ENCODE measurements at places on chromosomes 5 and 9. TPM values are rescaled to one million over a fixed set of nuclear protein-coding genes. Genes with fewer than 3 reads are reported as not detected.

- peaks cover 3% of the 10 kb centered on the region for H3K36me3 ChIP-seq
- DNase-seq, result no peak
- H3K27ac ChIP-seq, result no peak overlapping the region
- H3K27me3 ChIP-seq, result peaks cover 2% of the 10 kb centered on the region
- no peaks in the 10 kb centered on the region for H3K4me1 ChIP-seq
Measured at GRCh38 chr5:58450018-58450417, 9.9 kb downstream of the PLK2 start.

- no peak for DNase-seq
- no peak overlapping the region for H3K4me3 ChIP-seq
- H3K27ac ChIP-seq, result no peak overlapping the region
- H3K27me3 ChIP-seq, result no peaks in the 10 kb centered on the region
Measured at GRCh38 chr9:112502175-112502946, 15.7 kb downstream of the KIAA1958 start.

DNA sequence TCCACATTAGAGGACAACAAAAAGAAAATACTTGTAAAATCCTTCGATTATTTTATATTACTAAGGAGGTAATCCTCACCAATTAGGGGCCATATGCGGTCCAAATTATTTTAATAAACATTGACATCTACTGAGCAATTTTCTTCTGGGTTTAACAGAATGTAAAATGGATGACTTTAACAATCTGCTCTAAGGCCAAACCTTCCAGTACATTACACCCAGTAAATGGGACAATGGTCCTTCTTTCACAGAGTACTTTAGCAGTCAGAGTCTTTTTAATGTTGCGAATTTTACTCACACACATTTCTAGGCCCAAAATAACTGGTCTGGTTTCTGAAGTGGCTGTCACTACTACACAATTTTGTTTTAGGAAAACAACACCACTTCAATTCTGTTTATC, 106.9 kb downstream of the TTC39B start:
- no peak for DNase-seq
- H3K36me3 ChIP-seq, result peaks cover 31% of the 10 kb centered on the region
- no peaks in the 10 kb centered on the region for H3K4me1 ChIP-seq
- H3K4me3 ChIP-seq, result no peak overlapping the region
- H3K27ac ChIP-seq, result no peak overlapping the region

- peaks cover 2% of the 10 kb centered on the region for H3K36me3 ChIP-seq
- no peak for DNase-seq
- H3K27ac ChIP-seq, result no peak overlapping the region
- peaks cover under 1% of the 10 kb centered on the region for H3K4me1 ChIP-seq
Measured at GRCh38 chr5:138974227-138975063, 99.3 kb upstream of the LRRTM2 start.

DNA sequence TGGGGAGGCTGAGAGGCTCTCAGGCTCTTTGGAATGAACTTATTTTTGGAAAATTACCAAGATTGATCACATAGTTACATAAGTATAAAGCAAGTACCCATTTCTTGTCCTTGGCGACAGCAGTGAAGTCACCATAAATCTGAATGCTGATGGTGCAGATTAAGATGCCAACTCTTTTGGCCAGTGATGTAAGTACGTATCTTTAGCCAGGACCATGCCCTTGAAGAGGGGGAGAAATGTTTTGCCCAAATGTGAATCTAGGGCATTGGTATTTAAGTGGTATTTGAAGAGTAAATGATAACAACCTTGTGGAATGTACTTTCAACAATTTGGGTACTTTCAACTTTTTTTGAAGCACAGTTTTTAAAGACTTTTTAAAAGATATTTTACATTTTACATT, 68.2 kb upstream of the RAD23B start:
- H3K4me1 ChIP-seq, result peaks cover 14% of the 10 kb centered on the region
- no peaks in the 10 kb centered on the region for H3K36me3 ChIP-seq
- H3K4me3 ChIP-seq, result no peak overlapping the region
- H3K27ac ChIP-seq, result no peak overlapping the region

- H3K36me3 ChIP-seq, result no peaks in the 10 kb centered on the region
- peaks cover 41% of the 10 kb centered on the region for H3K4me1 ChIP-seq
- H3K27ac ChIP-seq, result no peak overlapping the region
- peak; percentile 39 for DNase-seq
- H3K4me3 ChIP-seq, result peak overlapping the region; percentile 73
Measured at GRCh38 chr5:65102976-65103711, 334.4 kb downstream of the CWC27 start.

- H3K4me3 ChIP-seq, result no peak overlapping the region
- peak; percentile 37 for DNase-seq
Measured at GRCh38 chr9:2764353-2764752, 47.0 kb downstream of the KCNV2 start.

GRCh38 chr5:101103874-101104273, 200.8 kb upstream of the ST8SIA4 start:
- H3K4me3 ChIP-seq, result no peak overlapping the region
- DNase-seq, result no peak
- H3K27me3 ChIP-seq, result no peaks in the 10 kb centered on the region
- H3K36me3 ChIP-seq, result no peaks in the 10 kb centered on the region
- no peak overlapping the region for H3K27ac ChIP-seq

DNA sequence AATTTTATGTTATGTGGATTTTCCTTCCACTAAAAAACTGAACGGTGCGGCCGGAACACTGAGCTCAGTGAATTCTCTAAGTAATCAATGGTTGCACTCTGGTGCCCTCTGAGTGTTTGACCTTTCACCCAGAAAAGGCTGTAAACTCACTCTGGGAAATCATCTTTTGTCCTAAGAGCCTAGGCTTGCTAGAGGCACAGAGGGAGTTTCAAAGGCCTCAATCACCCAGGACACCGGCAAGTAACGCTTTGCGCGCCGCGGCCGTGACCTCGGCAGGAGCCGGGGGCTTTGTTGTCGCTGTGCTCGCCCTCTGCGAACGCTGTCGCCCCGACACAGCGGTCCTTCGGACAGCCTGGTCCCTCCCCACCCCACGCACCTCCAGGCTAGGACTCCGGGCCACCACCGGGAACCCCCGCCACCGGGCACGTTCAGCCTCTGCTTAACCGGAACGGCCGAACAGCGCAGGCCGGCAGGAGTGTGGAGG, 703 bp downstream of the ISCA1 start:
- no peak for DNase-seq
- peaks cover 45% of the 10 kb centered on the region for H3K4me1 ChIP-seq
- H3K36me3 ChIP-seq, result peaks cover 5% of the 10 kb centered on the region
- no peaks in the 10 kb centered on the region for H3K27me3 ChIP-seq

- no peaks in the 10 kb centered on the region for H3K4me1 ChIP-seq
- H3K27ac ChIP-seq, result no peak overlapping the region
- no peak for DNase-seq
- H3K4me3 ChIP-seq, result no peak overlapping the region
Measured at GRCh38 chr5:2466966-2467365, 284.5 kb downstream of the IRX2 start.

DNA sequence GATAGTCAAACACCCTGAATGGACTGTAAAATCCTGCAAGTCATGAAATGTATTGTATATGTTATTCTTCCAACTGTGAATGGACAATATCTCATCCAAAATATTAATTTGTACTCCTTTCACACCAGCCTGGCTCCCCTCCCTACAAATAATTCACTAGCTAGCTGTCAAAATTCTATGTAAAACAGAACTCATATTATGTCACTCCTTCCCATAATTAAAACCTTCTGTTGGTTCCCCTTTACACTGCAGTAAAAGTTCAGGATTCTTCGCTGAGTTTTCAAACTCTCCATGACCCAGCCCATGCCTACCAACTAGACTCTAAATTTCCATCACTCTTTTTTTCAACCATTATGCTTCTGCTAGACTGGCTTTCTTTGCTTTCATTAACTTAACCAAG, 857.1 kb downstream of the TAF11L14 start:
- DNase-seq, result no peak
- no peak overlapping the region for H3K4me3 ChIP-seq
- H3K36me3 ChIP-seq, result no peaks in the 10 kb centered on the region
- H3K4me1 ChIP-seq, result no peaks in the 10 kb centered on the region
- H3K27ac ChIP-seq, result no peak overlapping the region

- no peak overlapping the region for H3K27ac ChIP-seq
- no peak overlapping the region for H3K4me3 ChIP-seq
- peaks cover 5% of the 10 kb centered on the region for H3K4me1 ChIP-seq
- H3K36me3 ChIP-seq, result no peaks in the 10 kb centered on the region
Measured at GRCh38 chr5:14880688-14881087, 9.1 kb upstream of the ANKH start.

DNA sequence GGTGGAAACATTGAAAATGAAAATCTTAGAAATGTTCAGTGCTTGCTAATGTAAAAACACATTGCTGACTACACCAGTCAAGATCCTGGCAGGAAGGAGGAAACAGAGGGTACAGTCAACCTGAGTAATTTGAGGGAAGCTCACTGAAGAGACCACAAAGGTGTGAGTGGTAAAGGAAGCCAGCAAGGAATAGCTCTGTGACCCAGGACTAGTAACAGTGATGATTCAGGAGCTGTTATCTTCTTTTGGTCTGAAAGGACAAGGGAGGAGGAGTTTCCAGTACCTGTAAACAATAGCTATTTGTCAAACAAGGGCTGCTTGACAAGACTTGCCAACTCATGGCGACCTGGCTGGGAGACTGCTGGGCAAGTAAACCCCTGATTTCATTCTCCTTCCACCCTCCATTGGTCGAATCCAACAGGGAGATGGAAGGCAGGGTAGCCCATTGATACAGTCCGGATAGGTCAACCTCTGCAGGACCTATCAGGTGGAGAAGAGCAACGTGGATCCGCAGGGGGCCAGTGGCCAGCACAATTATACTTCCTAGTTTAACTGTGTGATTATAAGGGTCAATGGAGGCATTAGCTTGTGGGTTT, 68.1 kb downstream of the MAMDC2 start:
- H3K4me3 ChIP-seq, result no peak overlapping the region
- no peaks in the 10 kb centered on the region for H3K36me3 ChIP-seq
- H3K27ac ChIP-seq, result no peak overlapping the region
- DNase-seq, result no peak

DNA sequence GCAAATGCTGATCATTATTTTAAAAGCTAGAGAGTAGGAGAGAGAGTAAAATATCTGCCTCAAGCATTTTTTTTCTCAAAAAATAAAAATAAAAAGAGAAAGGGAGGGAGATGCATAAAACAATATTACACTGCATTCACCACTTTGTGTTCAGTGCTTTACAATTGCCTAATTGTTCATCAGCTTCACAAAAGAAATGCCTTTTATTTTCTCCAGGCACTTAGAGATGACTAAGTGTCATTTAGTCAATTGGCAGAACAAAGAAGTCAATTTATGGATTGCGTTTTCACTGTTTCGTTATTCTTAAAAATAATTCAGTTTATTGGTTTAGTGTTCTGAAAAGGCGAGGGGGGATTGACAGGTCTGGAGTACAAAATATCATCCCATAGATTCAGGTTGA, 232.5 kb upstream of the CCNH start:
- DNase-seq, result no peak
- no peaks in the 10 kb centered on the region for H3K4me1 ChIP-seq

DNA sequence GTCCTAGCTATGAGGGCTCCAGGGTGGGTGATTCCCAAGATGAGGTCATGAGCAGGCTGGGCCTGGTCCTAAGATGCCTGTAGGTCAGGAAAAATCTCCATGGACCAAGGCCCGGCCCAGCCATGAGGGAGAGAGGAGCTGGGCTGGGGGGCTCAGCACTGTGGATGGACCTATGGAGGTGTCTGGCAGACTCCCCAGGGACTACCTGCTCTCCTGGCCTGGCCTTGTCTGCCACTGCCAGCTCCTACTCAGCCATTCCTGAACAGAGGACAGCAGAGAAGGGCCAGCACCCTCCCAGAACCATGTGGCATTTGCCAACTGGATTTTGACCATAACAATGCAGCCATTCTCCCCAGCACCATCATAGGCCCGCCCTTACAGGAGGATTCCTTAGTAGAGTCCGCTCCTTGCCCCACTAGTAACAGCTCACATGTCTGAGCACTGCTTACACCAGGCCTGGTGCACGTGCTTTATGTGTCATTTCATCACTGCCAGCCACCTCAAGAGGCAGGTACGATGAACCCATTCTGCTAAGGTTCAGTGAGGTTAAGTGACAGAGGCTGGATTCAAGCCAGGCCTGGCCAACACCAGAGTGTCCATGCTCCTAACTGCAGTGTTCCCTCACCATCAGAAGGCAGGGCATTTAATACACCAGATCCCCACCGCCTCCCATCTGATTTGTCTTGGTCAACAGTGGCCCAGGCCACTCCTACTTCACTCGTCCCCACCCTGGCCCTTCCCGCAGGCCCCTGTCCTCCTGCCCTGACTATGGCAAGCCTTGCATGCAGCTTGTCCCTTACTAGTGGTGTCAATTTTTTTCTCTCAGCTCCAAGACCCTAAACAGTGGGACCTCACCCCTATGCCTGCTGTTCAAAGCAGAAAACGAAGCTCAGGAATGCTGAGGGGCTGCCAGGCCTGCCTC, 669 bp downstream of the IL13 start:
- no peaks in the 10 kb centered on the region for H3K36me3 ChIP-seq
- peaks cover 13% of the 10 kb centered on the region for H3K4me1 ChIP-seq
- H3K4me3 ChIP-seq, result no peak overlapping the region
- DNase-seq, result no peak

DNA sequence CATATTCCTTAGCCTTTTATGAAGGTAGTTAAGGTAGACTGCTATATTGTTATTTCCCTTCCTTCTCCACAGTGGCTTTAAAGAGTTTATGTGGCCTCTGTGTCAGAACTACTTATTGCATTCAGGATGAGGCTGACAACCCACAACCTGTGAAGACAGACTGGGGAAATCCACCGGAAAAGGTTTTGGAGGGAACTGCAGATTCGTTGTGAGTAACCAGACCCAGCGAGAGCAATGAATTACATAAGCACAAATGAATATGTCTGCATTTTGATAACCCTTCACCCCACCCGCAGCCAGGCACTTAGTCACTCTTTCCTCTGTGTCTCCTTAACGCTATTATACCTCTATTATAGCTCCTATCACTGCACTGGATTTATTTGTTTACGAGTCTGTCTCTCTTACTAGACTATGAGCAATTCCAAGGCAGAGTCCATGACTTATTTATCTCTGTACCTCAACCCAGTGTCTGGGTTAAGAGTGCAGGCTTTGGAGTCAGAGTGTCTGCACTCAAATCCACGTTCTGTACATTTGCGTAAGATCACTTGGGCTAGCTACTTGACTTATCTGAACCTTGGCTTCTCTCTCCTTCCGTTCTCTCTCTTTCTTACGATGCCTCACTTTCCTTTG, 19.2 kb downstream of the KCTD16 start:
- DNase-seq, result peak; percentile 90
- peaks cover 46% of the 10 kb centered on the region for H3K4me1 ChIP-seq
- no peaks in the 10 kb centered on the region for H3K27me3 ChIP-seq

- DNase-seq, result peak; percentile 79
- no peak overlapping the region for H3K4me3 ChIP-seq
- H3K4me1 ChIP-seq, result peaks cover 4% of the 10 kb centered on the region
- H3K27ac ChIP-seq, result no peak overlapping the region
- H3K27me3 ChIP-seq, result no peaks in the 10 kb centered on the region
Measured at GRCh38 chr9:113602126-113603047, 138.9 kb downstream of the RGS3 start.

NUTM2G gene
- total RNA-seq, result not detected

BTNL9 gene
- not detected for total RNA-seq

CTXN3 gene
- not detected for total RNA-seq

GPR21 gene
- total RNA-seq, result 0.32 TPM

GABRA6 gene
- total RNA-seq, result not detected

CNTNAP3B gene
- not detected for total RNA-seq

TLX3 gene
- total RNA-seq, result not detected

HSD17B3 gene
- not detected for total RNA-seq

FBP2 gene
- not detected for total RNA-seq
